ENCODE measurements at places on chromosomes 1 and 21.

DNA sequence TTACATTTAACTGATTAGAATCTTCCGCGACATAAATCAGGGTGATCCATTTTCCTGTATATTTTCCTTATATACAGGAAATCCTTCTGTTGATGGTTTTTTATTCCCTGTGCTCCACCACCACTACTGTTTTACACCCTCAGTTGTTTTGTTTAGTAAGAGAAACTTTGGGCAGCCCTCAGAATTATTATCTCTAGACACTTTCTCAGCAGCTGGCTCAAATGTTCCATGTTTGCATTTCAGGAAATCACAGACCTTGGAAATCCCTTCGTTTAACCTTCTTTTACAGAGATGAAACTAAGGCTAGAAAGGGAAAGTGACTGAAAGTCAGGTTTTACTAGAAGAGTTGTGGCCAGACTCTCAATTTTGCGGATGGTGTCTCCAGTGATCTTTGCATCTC is 15.2 kb downstream of the ZNF697 start:
- no peak for DNase-seq

DNA sequence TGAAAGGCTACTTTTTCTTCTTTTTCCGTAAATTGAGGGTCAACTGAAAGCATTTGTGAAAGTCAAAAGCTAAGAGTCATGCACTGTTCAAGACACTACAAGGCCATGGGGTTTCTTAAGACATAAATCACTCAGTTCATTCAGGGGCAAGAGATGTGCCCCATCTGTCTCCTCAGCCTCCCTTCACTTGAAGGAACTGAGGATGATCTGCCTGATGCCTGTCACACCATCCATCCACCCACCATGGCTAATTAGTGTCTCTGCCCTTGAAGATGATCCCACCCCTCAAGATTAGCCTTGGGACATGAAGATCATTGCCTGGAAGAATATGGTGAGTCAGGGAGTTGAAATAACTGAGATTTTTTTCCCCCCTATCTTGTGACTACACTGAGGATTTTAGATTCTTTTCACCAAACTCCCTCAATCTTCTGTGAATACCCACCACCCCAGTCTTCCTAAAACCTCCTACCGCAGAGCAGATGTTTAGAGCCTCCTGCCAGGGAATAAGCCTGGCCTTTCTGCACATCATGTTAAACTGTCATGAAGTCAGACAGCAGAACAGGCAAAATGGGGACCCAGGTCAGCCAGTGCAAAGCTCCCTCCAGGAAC is 88.6 kb upstream of the LMO4 start:
- no peak for DNase-seq

- DNase-seq: no peak
Observed at GRCh38 chr21:33451634-33452071, 28.1 kb downstream of the TMEM50B start.

DNA sequence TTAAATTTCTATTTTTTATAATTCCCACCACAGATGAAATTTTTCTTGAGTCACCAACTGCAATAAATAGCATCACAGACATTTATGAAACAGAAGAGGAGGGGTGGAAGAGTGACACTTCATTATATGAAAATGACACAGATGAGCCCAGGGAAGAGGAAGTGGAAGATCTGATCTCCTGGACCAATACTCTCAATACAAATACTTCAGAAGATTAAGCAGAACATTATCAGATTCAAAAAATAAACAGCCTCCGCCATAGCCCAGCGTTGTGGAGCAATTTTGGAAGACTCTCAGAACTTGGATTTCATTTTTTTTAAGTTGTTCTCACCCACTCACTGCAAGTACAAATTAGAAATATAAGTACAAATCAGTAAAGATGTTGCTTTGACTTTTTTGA is 63.6 kb downstream of the UBE2U start:
- DNase-seq: no peak

DNA sequence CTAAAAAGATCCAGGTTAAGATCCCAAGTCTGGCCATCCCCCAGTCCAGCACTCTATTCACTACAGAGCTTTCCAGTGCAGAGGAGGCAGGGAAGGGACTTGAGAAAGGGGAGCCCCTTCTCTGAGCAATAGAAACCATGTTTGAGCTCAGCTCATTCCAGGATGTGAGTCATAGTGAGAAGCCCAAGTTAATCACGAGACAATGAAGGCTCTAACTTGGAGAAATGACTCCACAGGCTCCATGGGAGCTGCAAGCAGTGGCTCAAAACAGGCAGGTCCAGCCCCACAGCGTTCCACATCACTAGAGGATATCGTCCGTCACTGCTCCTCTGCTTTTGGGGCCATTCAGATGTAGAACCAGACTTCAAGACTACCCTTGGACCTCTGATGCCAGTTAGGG is 59.1 kb downstream of the CAMK2N1 start:
- DNase-seq: no peak
